T-helper 22 cell (primary cell): ENCODE measurements at places on chromosomes 7 and 10.
A peak's percentile ranks its signal among the peaks of the same experiment; 100 is the strongest.

GRCh38 chr7:46695051-46695708, 774.1 kb upstream of the IGFBP3 start:
- DNase-seq = no peak

GRCh38 chr7:148274118-148274517, 316.4 kb upstream of the C7orf33 start:
- DNase-seq = no peak

DNA sequence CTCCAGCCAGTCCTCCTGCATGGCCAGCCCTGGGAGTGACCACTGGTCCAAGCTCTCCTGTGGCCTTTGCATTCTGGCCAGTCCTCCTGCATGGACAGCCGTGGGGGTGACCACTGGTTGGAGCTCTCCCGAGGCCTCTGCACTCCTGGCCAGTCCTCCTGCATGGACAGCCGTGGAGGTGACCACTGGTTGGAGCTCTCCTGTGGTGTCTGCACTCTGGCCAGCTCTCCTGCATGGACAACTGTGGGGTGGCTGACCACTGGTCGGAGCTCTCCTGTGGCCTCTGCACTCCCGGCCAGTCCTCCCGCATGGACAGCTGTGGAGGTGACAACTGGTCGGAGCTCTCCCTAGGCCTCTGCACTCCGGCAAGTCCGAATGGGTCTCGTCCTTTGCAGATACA, 28.7 kb upstream of the ADARB2 start:
- no peak for DNase-seq

DNA sequence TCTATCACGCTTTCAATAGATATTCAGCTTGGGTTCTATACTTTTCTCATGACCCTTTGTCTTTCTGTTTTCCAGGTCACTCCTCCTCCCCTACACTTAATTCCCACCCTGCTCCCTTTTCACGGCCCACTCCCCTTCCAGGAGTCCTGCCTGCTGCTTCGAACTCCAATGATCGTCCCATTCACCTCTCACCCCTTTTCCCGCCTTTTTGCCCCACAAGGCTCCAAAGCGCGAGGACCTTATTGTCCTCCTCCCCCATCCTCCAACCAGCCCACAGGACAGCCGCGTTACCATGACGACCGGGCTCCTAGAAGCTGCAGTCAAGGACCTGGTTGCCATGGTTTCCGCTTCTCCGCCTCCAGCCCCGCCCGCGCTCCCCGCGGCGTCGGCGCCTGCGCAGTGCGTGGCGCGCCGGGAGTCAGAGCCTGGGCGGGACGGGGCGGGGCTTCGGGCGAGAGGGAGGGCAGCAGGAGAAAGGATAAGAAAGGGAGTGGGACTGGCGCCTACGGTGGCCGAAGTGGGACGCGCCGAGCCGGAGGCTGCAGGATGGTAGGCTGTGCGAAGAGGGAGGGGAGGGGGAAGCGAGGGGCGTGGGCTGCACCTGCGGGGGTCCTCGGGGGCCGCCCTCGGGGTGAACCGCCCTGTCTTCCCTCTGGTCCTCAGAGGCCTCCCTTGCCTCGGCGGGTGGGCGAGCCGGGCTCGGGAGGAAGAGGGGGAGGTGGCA, at the start of gene AP1S1:
AP1S1 (plus strand) TSS at position 508 of the 724 bp plus-strand sequence; CDS start at position 547, 39 bp downstream.
- DNase-seq = peak; percentile 84

- DNase-seq = no peak
Measured at GRCh38 chr10:71797533-71798307, 24.4 kb upstream of the VSIR start.

DNA sequence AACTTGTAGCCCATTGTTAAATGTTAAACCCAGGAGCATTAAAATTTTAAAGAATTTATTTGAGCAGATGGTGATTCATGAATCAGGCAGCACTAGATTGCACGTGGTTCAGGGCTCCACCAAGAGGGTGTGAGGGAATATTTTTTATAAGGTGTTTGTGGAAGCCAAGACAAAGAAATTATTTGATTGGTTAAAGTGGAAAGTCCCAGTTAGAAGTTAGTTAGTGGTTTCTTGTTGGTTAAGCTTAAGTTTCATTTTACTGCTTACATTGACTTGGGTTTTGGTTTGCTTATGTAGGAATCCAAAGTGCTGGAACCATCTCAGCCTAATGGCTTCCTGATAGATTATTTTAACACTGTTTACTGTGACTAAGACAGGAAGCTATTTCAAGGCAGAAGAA, 906.2 kb downstream of the LRMDA start:
- no peak for DNase-seq

- no peak for DNase-seq
Measured at GRCh38 chr7:2606539-2606936, 25.2 kb upstream of the TTYH3 start.

- no peak for DNase-seq
Measured at GRCh38 chr7:26681819-26682418, 182.5 kb downstream of the SKAP2 start.

GRCh38 chr7:91345449-91345848, 81.2 kb downstream of the FZD1 start:
- DNase-seq = no peak

GRCh38 chr10:96967847-96968246, 135.7 kb downstream of the LCOR start:
- DNase-seq = no peak

GRCh38 chr10:90435296-90435695, 422.5 kb downstream of the HTR7 start:
- DNase-seq = no peak

- no peak for DNase-seq
Measured at GRCh38 chr7:123789206-123789784, 40.5 kb upstream of the WASL start.

DNA sequence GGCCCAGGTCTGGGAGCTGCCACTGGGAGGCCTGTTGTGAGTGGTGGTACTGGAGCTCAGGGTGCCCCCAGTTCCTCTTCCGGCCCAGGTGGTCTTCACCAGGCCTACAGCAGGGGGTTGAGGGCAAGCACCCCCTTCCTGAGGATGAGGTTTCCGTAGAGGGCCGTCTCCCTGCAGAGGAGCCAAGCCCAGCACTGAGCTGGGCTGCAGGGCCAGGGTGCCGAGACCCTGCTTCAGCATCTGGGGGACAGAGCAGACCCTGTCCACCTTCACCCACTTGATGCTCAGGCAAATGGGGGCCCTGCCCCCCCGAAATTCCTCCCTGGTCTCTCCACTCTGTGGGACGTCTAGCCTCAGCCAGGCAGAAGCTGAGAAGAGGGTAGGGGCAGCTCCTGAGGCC, 2.6 kb downstream of the FUOM start:
- DNase-seq = no peak

- DNase-seq = no peak
Measured at GRCh38 chr10:11528286-11528685, 83.2 kb downstream of the USP6NL start.

DNA sequence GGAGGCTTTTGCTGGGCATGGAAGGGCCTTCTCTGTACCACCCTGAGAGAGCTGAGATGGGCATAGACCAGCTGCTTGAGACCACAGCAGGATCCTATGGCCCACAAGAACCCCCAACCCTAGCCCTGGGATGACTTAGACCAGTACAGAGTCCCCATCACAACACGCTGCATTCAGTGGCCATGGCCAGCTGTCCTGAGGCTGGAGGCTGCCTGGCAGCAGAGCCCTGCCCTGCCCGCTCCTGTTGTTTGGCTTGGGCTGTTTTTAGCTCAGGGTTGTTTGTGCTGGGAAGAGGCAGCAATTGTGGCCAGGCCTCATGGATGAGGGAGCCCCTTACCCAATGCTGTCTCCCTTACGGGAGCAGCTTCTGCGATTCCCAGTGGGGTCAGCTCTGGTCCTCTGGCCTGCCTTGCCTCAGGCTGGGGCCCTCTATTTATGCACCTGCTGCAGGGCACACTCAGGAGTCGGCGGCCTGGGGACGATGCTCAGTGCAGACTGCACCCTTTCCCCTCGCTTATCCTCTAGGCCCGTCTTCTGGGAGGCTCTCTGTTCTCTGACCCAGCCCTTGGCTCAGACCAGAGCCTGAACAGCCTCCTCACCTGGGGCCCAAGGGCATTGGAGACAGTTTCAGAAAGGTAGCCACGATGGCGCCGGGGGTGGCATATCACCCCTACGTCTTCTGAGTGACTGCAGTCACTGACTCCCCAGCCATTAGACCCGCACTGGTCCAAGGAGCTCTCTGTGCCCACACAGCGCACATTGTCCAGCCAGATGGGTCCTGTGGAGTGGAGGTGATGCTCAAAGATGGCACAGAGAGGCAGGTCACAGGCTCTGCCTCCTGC, 6.3 kb downstream of the LOXL4 start:
- no peak for DNase-seq

GRCh38 chr10:108404155-108404554, 1239.6 kb upstream of the SORCS1 start:
- no peak for DNase-seq

- DNase-seq = no peak
Measured at GRCh38 chr7:15503603-15504290, 58.1 kb downstream of the AGMO start.

- no peak for DNase-seq
Measured at GRCh38 chr7:99125505-99125865, 18.4 kb downstream of the SMURF1 start.

DNA sequence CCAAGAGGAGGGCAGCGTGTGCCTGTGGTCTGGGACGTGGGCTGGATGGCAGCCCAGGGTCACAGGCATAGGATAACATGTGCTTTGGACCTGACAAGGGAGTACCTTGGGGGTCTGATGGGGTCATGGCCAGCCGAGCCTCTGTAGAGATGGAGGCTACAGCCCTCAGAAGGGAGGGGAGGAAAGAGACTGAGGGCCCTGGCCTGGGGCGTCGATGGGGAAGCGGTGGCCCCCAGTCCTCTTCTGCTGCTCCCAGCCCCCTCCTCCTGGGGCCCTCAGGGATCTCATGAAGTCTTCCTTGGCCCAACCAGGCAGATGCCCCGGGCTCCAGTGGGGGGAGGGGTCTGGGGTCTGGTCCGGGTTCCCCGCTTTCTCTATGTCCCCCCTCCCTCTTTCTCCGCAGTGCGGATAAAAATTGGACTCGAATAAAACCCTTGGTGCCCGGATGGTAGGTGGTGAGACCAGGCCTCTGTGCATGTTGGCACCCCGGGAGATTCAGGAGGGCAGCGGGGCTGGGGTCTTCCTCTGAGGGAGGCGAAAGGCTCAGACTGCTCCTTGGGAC, 15.6 kb upstream of the HSPB1 start:
- DNase-seq = no peak

GRCh38 chr10:15760681-15761080, 41.0 kb upstream of the ITGA8 start:
- no peak for DNase-seq

GRCh38 chr7:94530109-94530508, 20.5 kb downstream of the CASD1 start:
- DNase-seq = no peak

- no peak for DNase-seq
Measured at GRCh38 chr10:16521311-16522016, at the start of gene C1QL3. TSS of gene C1QL3 (minus strand) at chr10:16521879. CDS start at chr10:16521065, 814 bp downstream.

- DNase-seq = no peak
Measured at GRCh38 chr7:70942791-70943190, 189.2 kb upstream of the GALNT17 start.

DNA sequence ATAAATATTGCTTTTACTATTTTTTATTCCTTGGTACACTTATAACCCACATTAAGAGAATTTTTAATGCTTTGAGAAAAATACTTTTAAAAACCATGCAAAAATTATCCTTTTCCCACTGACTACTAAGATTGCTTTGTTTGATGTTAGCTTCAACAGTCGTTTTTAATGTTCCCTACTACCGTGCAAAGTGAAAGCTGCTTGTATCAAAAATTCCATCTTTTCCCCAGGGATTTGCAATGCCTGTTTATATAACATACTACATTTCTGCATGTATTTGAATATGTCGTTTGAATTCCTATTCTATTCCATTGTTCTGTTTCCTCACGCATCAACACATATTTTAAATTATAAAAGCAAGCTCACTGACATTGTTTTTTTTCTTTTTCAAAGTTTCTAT, 54.4 kb downstream of the TFPI2 start:
- no peak for DNase-seq

DNA sequence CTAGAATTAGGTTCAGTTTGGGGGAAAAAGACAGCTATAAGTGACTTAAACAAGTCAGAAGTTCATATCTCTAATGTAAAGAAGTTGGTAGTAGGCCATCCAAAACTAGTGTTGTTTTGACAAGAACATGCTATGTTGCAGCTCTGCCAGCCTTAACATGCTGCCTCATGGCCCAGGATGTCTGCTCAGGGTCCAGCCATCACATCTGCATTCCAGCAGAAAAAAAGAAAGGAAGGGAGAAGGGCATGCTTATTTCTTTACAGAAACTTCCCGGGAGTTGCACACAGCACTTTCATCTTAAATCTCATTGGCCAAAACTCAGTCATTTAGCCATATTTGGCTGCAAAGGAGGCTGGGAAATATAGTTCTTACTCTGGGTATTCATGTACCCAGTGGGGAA, 400.4 kb upstream of the PODXL start:
- no peak for DNase-seq

GRCh38 chr10:4329225-4329624, 496.8 kb upstream of the AKR1E2 start:
- DNase-seq = no peak

- DNase-seq = no peak
Measured at GRCh38 chr10:72418679-72419078, 64.0 kb upstream of the DNAJB12 start.

DNA sequence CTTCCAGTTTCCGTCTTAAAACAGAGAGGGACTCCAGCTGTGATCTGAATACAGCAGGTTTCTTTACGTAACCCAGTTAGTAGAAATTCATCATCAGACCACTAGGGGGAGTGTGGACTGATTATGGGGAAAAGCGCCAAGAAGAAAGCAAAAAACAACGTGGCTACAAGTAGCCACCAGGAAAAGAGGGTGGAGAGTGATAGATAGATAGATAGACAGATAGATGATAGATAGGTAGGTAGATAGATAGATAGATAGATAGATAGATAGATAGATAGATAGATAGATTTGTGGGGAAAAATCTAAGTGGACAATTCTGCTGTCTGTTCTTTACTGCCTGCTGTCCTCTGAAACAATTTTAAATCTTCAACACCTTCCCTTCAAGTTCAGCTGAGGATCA, 12.7 kb upstream of the AKR1B10 start:
- DNase-seq = no peak

DNA sequence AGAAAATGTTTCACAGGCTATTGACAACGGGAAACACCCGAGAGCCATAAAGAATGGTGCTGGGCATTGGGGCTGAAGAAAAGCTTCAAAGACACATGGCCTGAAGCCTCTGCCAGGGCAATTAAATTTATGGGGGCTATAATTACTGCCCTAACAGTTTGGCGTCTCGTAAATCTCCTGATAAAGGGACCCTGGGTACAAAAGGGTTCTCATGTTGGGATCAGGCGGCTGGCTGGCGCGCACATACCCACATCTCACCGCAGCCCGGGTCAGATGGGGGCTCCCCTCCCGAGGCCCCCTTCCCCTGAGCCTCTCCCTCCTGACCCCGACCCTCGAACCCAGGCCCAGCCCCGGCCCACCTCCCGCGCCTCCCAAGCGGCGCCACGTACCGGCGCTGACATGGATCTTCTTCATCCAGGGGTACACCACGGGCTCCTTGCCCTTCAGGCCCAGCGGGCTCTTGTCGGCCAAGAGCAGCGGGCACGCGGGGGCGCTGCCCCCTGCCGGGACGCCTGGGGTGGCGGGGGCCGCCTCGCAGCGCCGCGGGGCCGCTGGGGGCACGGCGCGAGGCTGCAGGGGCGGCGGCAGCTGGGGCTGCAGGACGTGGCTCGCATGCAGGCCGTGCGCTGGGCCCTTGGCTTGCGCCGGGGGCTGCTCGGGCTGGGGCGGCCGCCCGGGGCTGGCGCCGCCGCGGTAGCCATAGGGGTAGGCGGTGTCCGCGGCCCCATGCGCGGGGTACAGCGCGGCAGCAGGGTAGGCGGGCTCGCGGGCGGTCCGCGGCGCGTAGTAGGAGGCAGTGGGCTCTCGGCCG, 623 bp downstream of the HOXA4 start:
- no peak for DNase-seq

GRCh38 chr10:36803229-36803628, 322.2 kb upstream of the ANKRD30A start:
- no peak for DNase-seq

- no peak for DNase-seq
Measured at GRCh38 chr7:30502470-30503251, 2.0 kb downstream of the GGCT start.
